ENCODE measurements at places on chromosomes 7 and 10. TPM values are rescaled to one million over a fixed set of nuclear protein-coding genes. Genes with fewer than 3 reads are reported as not detected.

The PNLIPRP1 gene
- total RNA-seq = not detected

The PNLIPRP3 gene
- total RNA-seq = not detected

The PLCE1 gene
- not detected for total RNA-seq

The ACTR3C gene
- total RNA-seq = 6.6 TPM

The MBL2 gene
- not detected for total RNA-seq

The MYL10 gene
- total RNA-seq = not detected

The GNGT1 gene
- not detected for total RNA-seq

The ABCC2 gene
- total RNA-seq = 1.1 TPM

The SEMA3D gene
- not detected for total RNA-seq

The TNS3 gene
- 1.4 TPM for total RNA-seq
